T-helper 9 cell (primary cell): ENCODE measurements at places on chromosomes 7 and 10.

DNA sequence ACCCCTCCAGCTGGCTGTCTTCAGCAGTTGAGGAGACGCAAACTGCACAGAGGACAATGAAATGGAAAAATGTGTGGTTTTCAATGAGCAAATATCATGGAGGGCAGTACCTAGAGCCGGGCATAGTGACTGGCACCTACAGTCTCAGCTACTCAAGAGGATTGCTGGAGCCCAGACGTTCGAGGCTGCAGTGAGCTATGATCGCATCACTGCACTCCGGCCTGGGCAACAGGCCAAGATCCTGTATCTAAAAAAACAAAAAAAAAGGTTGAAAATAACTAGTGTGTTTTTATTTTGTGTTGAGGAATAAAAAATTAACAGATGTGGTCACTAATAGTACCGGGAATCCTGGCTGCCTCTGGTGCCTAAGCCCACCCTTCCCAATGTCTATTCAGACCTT, 345.5 kb downstream of the GALNT17 start:
- no peak for DNase-seq

DNA sequence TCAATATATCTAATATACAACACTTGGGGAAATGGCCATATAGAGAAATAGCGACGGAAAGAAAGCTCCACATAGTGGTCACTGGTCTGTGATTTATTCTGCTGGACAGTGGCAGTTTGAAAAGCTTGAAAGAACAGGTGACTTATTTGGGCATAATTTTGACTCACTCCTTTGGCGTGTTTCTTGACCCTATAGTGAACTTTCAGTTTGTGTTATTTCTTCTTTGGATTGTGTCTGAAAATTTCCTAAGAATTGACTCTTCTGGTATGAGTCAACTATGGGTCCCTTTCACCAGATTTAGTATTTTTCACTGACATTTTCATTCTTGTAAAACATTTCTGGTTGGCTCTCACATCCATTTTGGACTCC, 25.8 kb upstream of the IMMP2L start:
- DNase-seq: no peak

- no peak for DNase-seq
Observed at GRCh38 chr10:125233726-125234125, 73.4 kb upstream of the CTBP2 start.

DNA sequence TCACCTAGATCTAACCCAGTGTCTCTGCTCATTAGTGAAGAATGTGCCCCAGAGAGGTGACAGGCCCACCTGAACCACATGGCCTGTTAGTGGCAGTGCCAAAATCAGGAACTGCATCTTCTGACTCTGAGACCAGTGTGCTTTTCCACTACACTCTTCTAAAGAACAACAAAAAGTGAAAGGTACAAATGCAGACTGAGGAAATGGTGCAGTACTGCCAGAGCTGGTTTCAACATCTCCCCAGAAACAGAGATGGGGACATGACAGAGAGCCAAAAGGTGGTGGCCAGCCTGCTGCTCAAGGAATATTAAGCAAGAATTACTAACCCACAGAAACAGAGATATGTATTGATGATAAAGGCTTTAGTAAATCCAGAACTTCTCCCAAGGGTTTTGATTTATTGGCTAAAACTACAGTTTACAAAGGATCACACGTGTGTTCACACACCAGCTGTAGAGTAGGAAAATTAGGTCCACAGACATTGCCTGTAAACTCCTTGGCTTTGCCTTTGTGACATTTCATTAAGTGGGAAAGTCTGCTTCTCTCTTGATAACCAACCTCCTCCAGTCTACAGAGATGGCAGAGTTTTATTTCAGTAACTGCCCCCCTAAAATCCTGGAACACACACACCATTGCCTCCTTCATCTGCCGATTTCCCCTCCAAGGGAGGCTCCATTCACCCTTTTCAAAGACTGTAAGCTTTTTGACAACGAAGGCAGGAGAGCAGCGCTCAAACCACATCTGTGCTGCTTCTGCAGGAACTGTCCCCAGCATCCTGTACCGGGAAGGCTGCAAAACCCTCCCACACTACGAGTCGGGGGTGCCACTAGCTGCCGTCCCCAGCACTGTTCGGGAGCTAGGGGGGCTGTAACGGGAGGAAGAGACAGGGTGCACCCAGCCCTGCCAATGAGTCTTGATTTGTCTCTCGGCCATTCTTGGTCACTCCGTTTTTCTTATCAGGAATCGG, 29.8 kb downstream of the GSDME start:
- no peak for DNase-seq

DNA sequence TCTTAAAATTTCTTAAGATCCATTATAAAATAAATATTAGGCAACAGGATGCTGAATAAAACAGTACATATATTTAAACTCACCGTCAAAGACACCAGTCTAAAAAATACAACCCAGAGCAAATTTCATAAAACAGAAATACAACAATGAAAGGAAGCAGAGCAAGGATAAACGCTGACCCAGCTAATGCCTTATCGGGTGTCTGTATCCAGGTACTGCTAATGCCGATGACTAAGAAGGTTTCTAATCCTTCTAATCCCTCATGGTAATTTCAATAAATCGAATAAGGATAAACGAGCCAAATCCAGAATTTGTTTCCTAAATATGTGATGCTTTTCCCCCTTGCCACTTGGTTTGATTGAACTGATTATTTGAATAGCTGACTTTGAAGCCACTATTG, 1.7 kb downstream of the HYCC1 start:
- DNase-seq: no peak

DNA sequence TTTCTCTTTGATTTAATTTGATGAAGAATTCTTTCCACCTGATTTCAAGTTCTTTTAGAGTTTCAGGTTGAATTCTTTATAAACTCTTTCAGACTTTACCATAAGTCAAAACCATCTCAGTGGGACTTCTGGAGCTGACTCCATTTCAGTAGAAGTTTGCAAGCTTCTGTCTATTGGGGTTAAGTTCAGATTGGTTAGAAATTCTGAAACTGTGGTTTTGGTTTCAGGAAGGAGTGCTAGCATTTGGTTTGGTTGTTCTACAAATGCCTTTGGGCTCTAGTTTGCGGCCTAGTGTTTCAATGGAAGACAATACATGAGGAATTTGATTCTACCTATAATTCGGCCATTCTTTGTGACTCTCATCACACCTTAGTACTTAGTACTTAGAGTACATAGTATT, 176.8 kb upstream of the RHOBTB1 start:
- DNase-seq: no peak

GRCh38 chr10:114031073-114031972, 12.3 kb upstream of the ADRB1 start:
- no peak for DNase-seq

GRCh38 chr10:88582806-88583583, at the start of gene RNLS:
Gene RNLS (minus strand): TSS chr10:88583318.
- DNase-seq: peak; percentile 48

DNA sequence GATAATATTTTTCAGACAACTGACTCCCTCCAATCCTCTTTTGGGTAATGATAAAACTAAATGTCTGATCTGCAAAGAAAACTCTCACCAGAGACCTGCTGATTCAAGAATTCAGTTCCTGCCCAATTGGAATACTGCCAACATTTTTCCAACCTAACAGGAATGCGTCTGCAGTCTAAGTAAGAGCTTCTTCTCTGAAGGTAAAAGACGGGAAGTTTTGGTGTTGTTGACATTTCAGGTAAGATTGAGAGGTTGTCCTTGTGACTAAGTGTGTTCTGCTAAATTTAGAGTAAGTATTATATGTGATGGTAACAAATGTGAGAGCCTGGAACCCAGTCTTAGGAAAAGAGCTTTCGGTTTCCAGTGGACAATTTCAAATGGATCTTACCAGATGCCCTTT, 17.6 kb downstream of the IFIT5 start:
- no peak for DNase-seq

DNA sequence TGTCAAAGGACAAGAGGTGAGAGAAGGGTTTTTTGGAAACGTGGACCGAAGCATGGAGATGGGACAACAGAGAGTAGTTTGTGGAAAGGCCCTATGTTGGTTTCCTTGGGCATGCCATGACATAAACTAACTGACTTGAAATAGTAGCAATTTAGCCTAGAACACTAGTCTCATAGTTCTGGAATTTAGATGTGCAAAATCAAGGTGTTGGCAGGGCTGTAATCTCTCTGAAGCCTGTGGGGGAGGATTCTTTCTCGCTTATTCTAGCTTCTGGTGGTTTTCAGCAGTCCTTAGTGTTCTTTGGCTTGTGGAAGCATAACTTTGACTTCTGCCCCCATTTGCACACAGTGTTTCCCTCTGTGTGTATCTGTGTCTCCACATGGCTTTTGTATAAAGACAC, 283.4 kb downstream of the GFRA1 start:
- DNase-seq: no peak

GRCh38 chr7:98303176-98303865, 21.8 kb downstream of the BRI3 start:
- DNase-seq: no peak

- no peak for DNase-seq
Observed at GRCh38 chr7:137488038-137488437, 144.5 kb upstream of the PTN start.

- no peak for DNase-seq
Observed at GRCh38 chr7:74002474-74003017, 25.4 kb upstream of the ELN start.

GRCh38 chr7:83413831-83414230, 235.1 kb downstream of the SEMA3E start:
- no peak for DNase-seq

GRCh38 chr10:13690281-13690825, 103.6 kb downstream of the PRPF18 start:
- DNase-seq: no peak

DNA sequence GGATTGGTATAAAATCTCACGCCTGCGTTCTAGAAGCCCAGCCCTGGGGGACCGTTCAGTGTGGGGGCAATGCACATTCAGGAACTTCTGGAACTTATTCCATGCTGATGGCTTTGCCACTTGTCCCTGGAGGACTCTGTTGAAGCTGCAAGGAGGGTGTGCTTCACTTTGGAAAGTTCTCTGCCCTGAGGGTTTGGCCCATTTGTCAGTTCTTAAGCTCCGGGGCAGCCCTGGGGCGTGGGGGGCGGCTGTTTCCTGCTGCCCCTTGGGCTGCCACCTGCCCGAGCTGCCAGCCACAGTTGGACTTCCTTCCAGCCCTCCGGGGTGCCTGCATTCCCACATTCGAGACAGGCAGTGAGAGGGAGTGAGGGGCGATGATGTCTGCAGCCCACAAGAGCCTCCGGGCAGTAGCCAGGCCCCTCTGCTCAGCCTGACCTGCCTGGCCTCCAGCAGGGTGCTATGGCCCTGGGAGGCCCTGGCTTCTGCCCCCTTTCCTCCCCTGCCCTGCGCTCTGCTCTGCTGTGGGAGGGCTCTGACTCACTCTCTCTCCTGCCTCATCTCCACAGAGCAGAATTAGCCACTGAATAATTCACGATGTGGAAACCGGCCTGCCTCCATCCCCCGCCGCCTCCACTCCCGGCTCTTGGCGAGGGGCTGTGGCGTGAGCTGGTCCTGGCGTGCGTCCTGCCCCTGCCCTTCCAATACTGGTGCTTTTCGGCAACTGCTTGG, 1.9 kb downstream of the TTYH3 start:
- no peak for DNase-seq

- no peak for DNase-seq
Observed at GRCh38 chr7:69067397-69067796, 530.9 kb upstream of the AUTS2 start.

DNA sequence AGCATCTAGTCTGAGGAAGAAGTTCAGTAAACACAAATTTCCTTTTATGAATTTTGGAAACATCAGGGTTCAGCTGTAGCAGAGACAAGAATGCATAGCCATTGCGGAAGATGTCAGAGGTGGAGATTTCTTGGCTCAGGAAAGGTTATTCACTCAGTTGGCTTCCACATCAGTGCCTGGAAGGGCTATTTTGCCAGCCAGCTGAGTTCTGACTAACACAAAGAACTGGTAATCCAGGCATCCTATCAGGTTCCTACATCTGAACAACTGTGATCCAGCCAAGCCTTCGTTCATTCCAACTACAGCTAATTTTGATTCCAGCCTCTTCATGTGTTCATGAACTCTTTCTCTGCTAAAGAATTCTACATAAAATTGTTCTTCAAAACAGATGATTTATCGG, 965.6 kb downstream of the XPNPEP1 start:
- no peak for DNase-seq

DNA sequence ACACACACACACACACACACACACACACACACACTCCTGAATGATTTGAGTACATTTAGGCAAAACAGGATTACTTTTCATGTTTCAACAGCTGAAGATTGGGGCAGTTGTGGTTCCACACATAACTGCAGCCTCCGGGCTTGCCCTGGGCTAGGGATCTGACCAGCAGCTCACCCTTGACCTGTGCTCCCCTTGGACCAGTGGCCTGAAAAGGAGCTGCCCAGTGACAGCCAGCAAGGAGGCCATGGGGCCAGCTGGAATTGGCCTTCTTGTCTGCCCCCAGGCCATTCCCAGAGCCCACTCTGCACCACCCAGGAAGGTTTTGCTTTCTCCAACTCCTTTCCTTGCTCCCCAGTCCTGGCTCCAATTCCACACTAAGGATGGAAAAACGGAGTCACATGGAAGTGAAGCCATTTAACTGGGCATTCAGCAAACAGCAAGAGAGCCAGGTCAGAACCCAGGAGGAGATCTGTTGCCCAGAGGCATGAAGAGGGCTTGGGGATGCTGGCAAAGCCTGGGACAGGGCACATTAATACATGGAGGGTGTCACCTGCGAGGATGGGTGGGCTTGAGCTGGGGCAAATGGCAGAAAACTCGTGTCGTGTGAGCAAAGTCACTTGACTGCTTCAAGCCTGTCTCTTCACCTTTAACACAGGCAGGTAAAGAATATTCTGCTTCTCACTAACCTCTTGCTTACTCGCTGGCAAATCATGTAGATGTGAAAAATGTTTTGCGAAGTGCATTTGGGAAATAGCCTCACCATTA, 61.5 kb upstream of the GDF10 start:
- no peak for DNase-seq

- no peak for DNase-seq
Observed at GRCh38 chr7:14924398-14924797, 21.8 kb upstream of the DGKB start.

- no peak for DNase-seq
Observed at GRCh38 chr7:101598986-101599771, 29.9 kb downstream of the MYL10 start.

DNA sequence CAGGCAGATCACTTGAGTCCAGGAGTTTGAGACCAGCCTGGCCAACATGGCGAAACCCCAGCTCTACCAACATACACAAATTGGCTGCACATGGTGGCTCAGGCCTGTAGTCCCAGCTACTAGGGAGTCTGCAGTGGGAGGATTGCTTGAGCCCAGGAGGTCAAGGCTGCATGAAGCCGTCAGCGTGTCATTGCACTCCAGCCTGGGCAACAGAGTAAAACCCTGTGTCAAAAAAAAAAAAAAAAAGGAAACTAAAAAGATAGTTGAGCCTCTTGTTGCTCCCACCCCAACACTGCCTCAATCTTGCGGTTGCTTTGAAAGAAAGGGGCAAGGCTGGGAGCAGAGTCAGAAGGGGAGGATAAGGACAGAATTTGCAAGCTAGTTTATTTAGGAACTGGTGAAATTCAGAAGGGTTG, 69.9 kb downstream of the SYPL1 start:
- no peak for DNase-seq

DNA sequence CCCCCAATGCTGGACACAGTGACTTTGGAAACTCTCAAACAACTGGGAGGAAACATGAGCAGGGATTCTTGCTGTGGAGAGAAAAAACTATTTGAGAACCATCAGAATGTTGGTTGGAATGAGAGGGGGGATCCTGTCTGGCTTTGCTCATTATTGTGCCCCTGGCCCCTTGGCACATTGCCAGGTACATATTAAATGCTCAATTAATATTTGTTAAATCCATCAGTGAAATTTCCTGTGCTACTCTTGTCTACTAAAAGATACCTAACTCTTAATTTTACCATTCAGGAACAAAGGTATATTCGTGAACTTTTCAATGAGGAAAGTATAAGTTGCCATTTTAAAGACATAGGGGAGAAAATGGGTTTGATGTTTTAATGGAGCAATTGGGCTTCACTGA, 329.4 kb downstream of the OTUD1 start:
- no peak for DNase-seq
